Kidney tubule cell (primary cell): ENCODE measurements at places on chromosomes 3 and 15.

GRCh38 chr3:144763878-144764454, 792.3 kb downstream of the DIPK2A start:
- DNase-seq = no peak

GRCh38 chr3:107370907-107371306, 6.3 kb upstream of the CCDC54 start:
- DNase-seq = peak; percentile 73

- no peak for DNase-seq
Measured at GRCh38 chr3:133293397-133294110, 106.3 kb upstream of the BFSP2 start.

DNA sequence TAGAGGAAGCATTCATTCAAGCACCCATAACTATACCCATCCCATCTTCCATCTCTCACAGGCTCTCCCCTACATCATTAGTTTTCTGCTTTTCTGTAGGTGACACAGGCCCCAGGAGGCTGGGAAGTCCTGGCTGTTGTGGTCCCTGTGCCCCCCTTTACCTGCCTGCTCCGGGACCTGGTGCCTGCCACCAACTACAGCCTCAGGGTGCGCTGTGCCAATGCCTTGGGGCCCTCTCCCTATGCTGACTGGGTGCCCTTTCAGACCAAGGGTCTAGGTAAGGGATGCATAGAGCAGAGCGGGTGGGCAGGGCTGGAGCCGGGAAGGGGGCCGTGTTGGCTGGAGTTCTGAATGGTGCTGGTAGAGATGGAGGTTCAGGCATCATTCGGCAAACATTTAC, 8.2 kb downstream of the TYRO3 start:
- DNase-seq = no peak
